ENCODE measurements at places on chromosomes 6 and 20.
A peak's percentile ranks its signal among the peaks of the same experiment; 100 is the strongest.

DNA sequence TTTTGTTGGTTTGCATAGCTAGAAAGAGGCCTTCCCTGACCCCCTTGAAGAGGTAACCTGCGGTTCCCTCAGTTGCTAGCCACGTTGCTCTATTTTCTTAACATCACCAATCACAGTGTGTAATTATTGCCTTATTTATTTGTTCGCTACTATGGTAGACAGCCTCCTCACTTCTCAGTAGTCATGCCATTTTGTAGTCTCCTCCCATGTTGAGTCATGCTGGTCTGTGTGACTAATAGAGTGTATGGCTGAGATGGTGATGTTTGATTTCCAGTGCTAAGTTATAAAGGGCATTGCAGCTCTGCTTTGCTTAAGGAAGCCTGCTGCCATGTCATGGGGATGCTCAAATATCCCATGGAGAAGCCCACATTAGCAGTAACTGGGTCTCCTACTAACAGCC is 236.6 kb upstream of the CHD6 start:
- DNase-seq, result no peak

DNA sequence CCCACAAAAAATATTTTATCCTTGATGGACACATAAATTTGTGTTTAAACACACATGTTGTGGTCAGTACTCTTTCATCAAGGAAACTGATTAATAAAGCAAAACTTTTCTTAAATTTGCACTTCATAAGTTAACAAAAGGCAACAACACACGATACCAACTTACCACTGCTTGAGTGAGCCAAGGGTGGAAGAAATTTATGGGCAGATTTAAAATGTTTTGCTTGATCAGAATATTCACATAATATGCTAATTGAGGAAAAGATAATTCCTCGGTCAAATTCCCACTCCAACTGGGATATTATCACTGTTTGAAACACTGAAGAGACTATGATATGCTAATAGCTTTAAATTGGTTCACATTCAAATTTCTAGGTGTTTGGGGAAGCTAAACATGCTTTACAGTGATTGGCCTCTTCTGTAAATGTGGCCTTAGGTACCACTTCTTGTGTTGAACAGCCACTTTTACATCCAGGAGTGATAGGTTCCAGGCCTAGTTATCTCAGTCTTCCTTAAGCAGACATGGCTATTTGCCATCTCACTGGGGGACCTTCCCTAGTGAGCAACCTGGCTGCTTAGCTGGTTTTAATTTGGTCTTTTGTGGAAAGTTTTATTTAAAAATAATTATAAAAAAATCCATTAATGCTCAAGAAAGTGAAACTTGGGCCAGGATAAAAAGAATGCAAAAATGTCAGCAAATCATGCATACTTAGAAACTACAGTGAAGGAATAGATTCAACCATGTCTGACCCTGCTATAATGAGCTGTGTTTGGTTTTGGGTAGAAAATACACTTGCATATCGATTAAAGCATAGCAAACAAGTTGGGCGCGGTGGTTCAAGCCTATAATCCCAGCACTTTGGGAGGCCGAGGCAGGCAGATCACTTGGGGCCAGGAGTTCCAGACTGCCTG is 221.2 kb upstream of the MAP3K7 start:
- no peak for DNase-seq

DNA sequence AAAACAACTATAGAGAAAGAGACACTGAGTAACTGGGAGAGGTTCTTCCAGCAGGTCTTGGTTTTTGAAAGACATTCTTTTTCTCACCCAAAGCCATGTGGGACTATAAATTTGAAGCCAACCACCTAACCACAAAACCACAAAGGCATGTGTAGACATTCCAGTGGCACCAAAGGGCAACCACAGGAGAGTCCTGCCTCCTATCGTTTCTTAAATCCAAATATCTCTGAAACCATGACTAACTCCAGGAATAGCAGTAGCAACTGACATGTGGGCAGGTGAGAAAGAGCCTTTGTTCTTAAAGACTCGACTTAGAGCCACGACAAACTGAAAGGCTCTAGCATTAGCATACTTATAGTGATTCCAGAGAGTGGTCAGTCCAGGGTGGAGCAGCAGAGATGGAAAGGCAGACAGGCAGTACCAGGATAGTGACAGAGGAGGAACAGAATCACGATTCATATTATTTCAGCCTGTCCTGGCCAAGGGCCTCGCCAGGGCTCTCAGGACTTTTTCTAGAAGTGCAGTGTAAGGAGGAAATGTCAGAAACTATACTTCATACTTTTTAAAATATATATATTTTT is 9.4 kb upstream of the COL9A1 start:
- DNase-seq, result no peak

DNA sequence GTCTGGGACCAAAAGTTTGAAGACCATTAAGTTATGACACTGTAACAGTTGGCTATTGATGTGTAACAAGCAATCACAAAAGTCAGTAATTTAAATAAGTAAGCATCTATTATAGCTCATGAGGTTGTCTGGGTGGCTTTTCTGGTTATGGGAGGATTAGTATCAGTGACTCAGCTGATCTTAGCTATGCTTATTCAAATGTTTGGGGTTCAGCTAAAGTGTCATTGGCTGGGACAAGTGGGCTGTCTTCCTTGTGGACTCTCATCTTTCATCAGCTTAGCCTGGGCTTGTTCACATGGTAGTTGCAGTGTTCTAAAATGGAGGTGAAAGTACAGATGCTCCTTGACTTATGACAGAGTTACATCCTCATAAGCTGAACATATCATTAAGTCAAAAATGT is 74.6 kb upstream of the LAMP5 start:
- DNase-seq, result no peak

DNA sequence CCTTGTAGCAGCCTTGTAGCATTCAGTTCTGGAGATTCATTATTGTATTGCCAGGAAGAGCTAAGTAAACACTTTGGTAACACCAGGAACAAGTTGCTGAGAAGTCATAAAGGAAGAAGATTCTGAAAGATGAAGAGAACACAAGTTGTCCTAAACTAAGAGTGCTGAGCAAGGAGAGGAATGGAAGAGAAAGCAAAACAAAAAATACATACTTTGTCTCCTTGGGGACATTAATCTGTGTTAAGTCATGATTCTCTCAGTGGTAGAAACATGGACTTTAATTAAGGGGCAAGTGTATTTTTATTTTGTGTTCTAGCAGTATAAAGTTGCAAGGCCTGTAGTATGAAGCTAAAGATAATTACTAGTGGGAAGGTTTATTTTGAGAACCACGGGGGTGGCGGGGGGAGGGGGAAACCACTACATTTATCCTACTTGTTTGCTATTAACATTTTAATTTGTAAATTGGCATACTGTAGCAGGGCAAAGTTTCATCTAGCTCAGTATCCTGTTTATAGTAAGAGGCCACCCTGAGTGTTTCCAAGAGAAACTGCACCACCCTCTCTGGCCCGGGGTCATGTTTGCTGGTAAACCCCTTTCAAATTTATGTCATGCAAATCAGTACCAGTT is 463.0 kb downstream of the CDKAL1 start:
- DNase-seq, result no peak

GRCh38 chr6:135195041-135195440 is 13.9 kb downstream of the MYB start:
- peak; percentile 59 for DNase-seq

DNA sequence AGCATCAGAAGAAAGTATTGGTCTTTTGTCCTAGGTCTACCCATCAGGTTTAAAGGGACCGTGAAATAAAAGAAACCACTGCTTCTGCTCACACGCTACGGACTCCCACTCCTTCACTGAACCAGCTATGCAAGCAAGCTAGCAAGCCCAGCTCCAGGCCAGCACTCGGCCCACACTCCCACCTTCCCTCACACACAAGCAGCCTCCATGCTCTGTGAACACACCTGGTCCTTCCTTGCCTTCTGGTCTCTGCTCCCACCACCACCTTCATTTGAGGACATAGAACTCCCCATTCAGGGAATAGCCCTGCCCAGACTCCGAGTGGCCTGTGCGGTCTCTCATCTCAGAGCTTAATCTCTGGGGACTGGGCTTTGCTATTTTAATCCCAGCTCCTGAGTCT is 436.4 kb upstream of the CDH4 start:
- DNase-seq, result no peak

DNA sequence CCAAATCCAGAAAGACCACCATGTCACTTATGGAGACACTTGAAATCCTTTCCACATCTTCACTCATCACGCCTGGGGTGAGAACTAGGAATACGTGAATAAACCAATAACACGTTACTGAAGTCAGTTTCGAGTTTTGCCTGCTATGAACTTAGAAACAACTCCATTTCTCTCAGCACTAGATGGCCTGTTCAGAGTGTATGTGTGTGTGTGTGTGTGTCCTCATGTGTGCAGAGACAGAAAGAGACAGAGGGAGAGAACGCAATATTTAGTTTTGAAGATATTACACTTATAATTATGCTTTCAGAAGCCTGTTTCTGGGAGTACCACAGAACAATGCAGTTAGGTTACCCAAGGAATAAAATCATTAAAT is 81.2 kb upstream of the CCN6 start:
- no peak for DNase-seq

Measured in inflammatory macrophage (primary cell).